Lower lobe of right lung (tissue), 2 donors: ENCODE measurements at places on chromosomes 11 and 22.

- DNase-seq: no peak
- no peaks in the 10 kb centered on the region for H3K4me1 ChIP-seq
- no peak overlapping the region for H3K4me3 ChIP-seq
- no peak overlapping the region for H3K27ac ChIP-seq
- H3K27me3 ChIP-seq: peaks cover 9% of the 10 kb centered on the region
- no peaks in the 10 kb centered on the region for H3K36me3 ChIP-seq
These were observed 35.8 kb upstream of the MYOD1 start for GRCh38 chr11:17683377-17684161.

GRCh38 chr11:77771135-77771534 is 49.4 kb downstream of the RSF1 start:
- no peaks in the 10 kb centered on the region for H3K36me3 ChIP-seq
- H3K27ac ChIP-seq: no peak overlapping the region
- DNase-seq: no peak
- no peak overlapping the region for H3K4me3 ChIP-seq
- H3K4me1 ChIP-seq: peaks cover 17% of the 10 kb centered on the region

GRCh38 chr11:116646191-116646590 is 126.6 kb downstream of the BUD13 start:
- H3K27me3 ChIP-seq: peaks cover 11% of the 10 kb centered on the region
- H3K4me1 ChIP-seq: no peaks in the 10 kb centered on the region
- H3K36me3 ChIP-seq: no peaks in the 10 kb centered on the region
- no peak overlapping the region for H3K4me3 ChIP-seq
- no peak for DNase-seq

DNA sequence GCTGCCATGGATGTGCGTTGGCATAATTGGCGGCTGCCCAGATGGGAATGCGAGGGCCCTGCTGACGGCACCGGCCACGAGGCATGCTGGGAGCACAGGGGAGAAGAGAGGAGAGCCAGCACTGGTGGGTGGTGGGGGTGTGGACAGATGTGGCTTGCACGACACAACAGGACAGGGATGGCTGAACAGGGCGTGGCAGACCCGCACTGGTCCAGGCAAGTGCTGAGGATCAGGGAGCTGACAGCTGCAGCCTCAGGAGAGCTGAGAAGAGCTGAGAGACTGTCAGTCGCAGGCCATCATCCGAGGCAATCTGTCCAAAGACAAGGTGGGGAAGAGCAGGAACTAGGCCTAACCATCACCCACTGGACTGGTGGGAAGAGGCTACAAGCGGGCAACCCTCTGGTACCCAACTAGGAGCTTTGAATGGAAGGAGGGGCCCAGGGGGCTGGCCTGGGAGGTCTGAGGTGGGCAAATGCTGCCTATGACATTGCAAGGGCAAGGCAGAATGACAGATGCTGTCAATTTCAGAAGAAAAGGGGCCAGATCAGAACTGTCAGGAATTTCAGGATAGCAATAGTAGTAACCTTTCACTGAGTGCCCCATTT is 2.4 kb downstream of the GNB1L start:
- H3K27ac ChIP-seq: peak overlapping the region; percentile 42
- peak overlapping the region; percentile 91 for H3K4me3 ChIP-seq
- no peaks in the 10 kb centered on the region for H3K27me3 ChIP-seq
- peaks cover 71% of the 10 kb centered on the region for H3K4me1 ChIP-seq

DNA sequence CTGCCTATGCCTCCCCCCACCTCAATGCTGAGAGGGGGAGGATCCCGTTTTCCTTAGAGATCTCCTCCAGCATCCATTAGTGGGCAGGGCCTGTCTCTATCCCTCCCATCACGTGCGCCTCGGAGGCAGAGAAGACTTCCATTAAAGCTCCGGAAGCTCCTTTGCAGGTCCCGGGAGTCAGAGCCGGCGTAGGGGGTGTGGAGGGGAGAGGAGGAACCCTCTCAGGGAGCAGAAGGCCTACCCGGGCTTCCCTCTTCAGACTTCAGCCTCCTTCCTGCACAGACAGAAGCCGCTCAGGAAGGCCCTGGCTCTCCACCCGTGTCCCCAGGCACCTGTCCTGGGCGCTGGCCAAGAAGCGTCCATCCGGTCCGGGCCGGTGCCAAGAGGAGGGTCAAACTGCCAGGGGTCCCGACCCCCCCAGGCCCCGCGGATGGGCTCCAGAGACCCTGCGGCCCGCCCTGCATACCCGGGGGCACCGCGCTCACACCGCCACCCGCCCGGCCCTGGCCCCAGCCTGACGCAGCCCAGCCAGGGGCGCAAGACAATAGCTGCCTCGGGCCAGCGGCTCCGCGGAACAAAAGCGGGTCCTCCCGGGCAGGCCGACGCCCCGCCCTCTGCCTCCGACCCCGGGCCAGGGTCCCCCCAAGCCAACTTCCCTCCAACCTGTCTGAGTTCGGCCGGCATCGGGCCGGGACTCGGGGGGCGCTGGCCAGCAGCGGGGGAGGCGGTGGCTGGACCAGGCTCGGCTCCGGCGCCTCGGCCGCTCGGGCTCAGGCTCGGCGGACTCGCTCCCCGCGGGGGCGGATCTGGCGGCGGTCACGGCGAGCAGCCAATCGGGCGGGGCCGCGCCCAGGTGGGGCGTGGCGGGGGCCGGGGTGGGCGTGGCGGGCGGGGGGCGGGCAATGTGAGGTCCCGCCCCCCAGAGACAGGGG is 29.9 kb downstream of the ARVCF start:
- H3K27ac ChIP-seq: peak overlapping the region; percentile 76
- H3K4me3 ChIP-seq: peak overlapping the region; percentile 83
- no peaks in the 10 kb centered on the region for H3K36me3 ChIP-seq
- no peaks in the 10 kb centered on the region for H3K27me3 ChIP-seq
- peak; percentile 85 for DNase-seq

- H3K4me3 ChIP-seq: no peak overlapping the region
- H3K27me3 ChIP-seq: peaks cover 10% of the 10 kb centered on the region
These were observed 48.7 kb downstream of the IGF2 start for GRCh38 chr11:2090172-2091111.

- no peak overlapping the region for H3K4me3 ChIP-seq
- DNase-seq: no peak
- no peaks in the 10 kb centered on the region for H3K36me3 ChIP-seq
These were observed 326.0 kb downstream of the CASP12 start for GRCh38 chr11:104572279-104572678.

DNA sequence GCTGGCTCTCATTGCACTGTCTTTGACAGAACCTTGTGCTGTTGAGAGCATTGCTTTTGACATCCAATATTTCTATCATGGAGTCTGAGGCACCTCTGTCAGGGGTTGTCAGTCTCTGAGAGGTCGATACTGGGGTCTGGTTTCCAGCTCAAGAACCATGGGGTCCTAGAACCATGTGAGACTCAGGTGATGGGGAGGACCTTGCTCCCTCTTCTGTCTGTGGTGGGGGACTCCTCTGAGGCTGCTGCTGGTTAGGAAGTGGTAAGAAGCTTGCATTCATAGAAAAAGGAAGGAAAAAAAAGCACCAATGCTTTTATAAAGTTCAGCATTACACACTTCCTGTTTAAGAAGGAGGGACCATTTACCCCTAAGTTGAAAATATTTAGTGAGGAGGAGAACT is 91.8 kb upstream of the CD44 start:
- no peak overlapping the region for H3K4me3 ChIP-seq
- peaks cover 56% of the 10 kb centered on the region for H3K4me1 ChIP-seq
- H3K27me3 ChIP-seq: no peaks in the 10 kb centered on the region
- no peak for DNase-seq
- no peak overlapping the region for H3K27ac ChIP-seq

GRCh38 chr11:72828692-72829101 is 14.5 kb downstream of the ATG16L2 start:
- H3K27me3 ChIP-seq: no peaks in the 10 kb centered on the region
- H3K36me3 ChIP-seq: peaks cover 39% of the 10 kb centered on the region
- no peak overlapping the region for H3K4me3 ChIP-seq
- peak overlapping the region; percentile 62 for H3K27ac ChIP-seq

DNA sequence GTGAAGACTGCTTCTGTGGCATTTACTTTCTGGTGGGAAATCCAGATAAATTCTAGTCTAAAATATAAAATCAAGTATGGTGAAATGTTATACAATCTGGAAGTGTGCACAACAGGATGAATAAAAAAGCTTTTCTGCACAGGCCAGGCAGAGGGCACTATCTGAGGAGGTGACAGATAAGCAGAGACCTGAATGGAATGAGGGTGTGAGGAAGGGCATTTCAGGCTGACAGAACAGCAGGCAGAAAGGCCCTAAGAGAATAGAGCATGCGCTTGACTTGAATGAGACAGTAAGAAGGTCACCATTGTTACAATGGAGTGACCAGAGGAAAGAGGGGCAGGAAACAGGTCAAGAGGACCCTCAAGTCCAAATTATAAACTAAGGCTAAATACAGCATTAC is 33.6 kb upstream of the FNBP4 start:
- no peak for DNase-seq
- no peaks in the 10 kb centered on the region for H3K27me3 ChIP-seq
- H3K4me1 ChIP-seq: no peaks in the 10 kb centered on the region
- no peak overlapping the region for H3K27ac ChIP-seq
- H3K36me3 ChIP-seq: peaks cover 100% of the 10 kb centered on the region

DNA sequence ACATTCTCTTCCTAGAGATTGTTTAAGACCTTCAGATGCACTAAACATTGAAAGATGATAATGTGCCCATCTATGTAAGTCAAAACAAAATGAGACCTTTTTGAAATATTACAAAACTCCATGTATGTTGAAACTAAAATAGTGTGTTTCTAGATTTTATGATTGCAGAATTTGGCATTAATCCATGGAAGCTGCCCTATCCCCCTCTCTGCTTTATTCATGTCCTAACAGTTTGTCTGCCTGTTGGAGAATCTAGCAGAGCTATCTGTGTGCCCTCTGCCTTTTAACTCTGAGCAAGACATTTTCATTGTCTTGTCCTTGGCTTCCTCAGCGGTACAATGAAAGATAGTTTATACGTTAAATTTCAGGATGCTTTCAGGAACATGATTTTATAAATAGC is 105.5 kb downstream of the FAT3 start:
- H3K4me3 ChIP-seq: no peak overlapping the region
- DNase-seq: no peak
- peaks cover 4% of the 10 kb centered on the region for H3K4me1 ChIP-seq

DNA sequence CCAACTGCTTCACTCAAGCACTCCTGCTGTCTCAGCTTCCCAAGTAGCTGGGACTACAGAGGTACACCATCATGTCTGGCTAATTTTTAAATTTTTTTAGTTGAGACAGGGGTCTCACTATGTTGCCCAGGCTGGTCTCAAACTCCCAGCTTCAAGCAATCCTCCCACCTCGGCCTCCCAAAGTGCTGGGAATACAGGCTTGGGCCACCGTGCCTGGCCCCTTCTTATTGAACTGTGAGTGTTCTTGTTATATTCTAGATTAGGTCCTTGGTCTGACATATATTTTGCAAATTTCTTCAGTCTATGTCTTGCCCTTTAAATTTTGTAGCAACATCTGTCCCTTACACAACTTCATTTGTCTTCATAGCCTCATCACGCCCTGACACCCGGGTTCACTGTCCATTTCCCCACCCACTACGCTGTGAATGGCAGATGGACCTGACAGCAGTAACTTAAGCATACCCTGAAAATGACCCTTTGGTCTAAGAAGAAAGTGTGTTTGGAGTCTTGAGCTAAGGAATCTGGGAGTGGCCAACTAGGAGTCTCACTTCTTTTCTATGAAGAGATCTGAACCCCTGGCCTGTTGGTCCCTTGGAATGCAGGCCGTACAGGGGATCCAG is 4.2 kb upstream of the FAM118A start:
- H3K4me1 ChIP-seq: peaks cover 8% of the 10 kb centered on the region
- no peaks in the 10 kb centered on the region for H3K36me3 ChIP-seq
- no peaks in the 10 kb centered on the region for H3K27me3 ChIP-seq
- DNase-seq: no peak
- H3K27ac ChIP-seq: no peak overlapping the region
- H3K4me3 ChIP-seq: no peak overlapping the region

DNA sequence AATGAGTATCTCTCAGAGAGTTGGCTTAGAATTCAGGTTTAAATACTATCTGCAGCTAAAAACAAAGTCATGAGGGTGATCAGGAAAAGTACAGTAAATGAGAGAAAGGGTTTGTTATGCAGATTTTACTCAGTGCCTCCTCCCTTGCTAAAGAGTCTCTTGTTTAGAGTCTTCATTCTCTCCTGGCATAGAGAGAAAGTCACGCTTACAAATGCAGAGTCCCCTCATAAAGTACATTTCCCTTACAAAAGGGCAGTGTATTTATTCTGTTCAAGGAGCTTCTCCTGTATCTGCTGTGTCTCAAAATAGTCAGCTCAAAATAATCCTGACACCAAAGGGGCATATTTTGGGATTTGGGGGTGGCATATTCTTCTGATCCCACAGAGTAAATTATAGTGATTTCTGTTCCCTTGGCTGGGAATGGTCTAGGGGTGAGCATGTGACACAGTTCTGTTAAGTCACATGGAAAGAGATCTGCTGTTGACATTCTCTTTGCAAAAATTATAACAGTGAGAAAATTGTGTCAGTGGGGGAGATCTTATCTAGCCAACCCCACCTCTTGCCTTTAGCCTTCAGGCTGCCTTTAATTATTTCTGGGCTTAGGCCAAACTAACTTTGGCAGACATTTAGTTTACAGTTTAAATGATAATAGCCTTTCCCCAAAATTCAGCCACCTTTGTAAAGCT is 102.9 kb downstream of the MTNR1B start:
- H3K36me3 ChIP-seq: no peaks in the 10 kb centered on the region
- H3K27me3 ChIP-seq: no peaks in the 10 kb centered on the region
- no peak overlapping the region for H3K27ac ChIP-seq
- DNase-seq: no peak
- H3K4me1 ChIP-seq: no peaks in the 10 kb centered on the region

- no peaks in the 10 kb centered on the region for H3K27me3 ChIP-seq
- no peak overlapping the region for H3K4me3 ChIP-seq
- peak; percentile 83 for DNase-seq
- no peak overlapping the region for H3K27ac ChIP-seq
- peaks cover 62% of the 10 kb centered on the region for H3K36me3 ChIP-seq
These were observed 40.8 kb downstream of the TBC1D22A start for GRCh38 chr22:46803031-46803880.

GRCh38 chr11:67613313-67613959 is 6.7 kb downstream of the NDUFV1 start:
- peak overlapping the region; percentile 85 for H3K27ac ChIP-seq
- H3K4me1 ChIP-seq: peaks cover 14% of the 10 kb centered on the region
- peak; percentile 44 for DNase-seq
- peaks cover 47% of the 10 kb centered on the region for H3K36me3 ChIP-seq

GRCh38 chr11:126112547-126112946 is 49.9 kb upstream of the CDON start:
- no peaks in the 10 kb centered on the region for H3K36me3 ChIP-seq

DNA sequence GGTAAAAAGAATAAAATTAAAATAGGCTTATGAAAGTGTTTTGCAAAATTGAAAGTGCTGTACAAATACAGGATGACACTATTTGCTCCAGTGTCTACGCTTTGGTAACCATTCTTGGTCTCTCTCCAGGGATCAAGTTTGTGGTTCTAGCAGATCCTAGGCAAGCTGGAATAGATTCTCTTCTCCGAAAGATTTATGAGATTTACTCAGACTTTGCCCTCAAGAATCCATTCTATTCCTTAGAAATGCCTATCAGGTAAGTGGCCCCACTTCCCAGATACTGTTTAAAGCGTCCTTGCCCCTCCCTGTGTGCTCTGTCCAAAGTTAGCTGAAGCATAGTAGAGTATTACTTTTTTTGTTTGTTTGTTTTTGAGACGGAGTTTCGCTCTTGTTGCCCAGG is 3.1 kb downstream of the TRAPPC4 start:
- no peak overlapping the region for H3K4me3 ChIP-seq
- peaks cover 55% of the 10 kb centered on the region for H3K4me1 ChIP-seq
- H3K27me3 ChIP-seq: no peaks in the 10 kb centered on the region
- peaks cover 62% of the 10 kb centered on the region for H3K36me3 ChIP-seq
- DNase-seq: no peak
- no peak overlapping the region for H3K27ac ChIP-seq
